ENCODE measurements at places on chromosomes 6 and 20. TPM values are rescaled to one million over a fixed set of nuclear protein-coding genes. Genes with fewer than 3 reads are reported as not detected.

- H3K27me3 ChIP-seq: no peaks in the 10 kb centered on the region
- H3K27ac ChIP-seq: no peak overlapping the region
- no peaks in the 10 kb centered on the region for H3K4me1 ChIP-seq
- H3K36me3 ChIP-seq: no peaks in the 10 kb centered on the region
Measured at GRCh38 chr20:51569815-51570738, 27.6 kb upstream of the NFATC2 start.

DNA sequence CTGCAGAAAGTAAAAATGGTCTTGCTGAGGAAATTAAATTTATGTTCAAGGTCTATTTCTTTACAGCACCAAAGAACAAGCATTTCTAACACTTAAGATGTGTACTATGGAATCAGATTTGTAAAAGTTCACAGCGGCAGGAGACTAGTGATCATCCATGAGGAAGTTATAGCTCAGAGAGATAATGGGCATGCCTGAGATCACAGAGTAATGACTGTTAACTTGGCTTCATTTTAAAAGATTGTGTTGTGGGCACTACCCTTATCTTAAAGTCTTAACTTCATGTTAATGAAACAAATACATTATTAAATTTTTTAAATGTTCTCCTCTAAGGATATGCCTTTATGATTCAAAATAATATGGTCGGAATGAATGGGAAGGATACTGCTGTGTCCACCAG, 168.6 kb downstream of the GMPR start:
- DNase-seq: no peak
- H3K4me3 ChIP-seq: no peak overlapping the region
- no peak overlapping the region for H3K27ac ChIP-seq
- no peaks in the 10 kb centered on the region for H3K36me3 ChIP-seq
- no peaks in the 10 kb centered on the region for H3K4me1 ChIP-seq

DNA sequence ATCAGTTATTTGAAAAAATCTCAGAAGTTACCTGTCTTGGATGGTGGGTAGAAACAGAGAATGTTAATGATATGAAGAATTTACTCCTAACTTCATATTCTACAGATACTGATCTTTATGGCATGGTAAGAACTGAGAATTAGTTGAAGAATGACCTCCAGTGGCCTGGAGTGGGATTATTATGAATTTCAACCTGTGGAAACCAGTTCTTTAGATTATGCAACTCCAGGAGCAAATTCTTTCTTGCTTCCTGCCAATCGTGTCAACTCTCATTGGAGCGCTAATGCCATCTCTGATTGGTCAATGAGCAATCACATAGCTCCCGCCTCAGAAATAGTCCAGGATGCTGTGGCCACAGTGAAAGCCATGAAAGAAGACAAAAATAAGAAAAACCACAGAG, 40.6 kb downstream of the LYRM2 start:
- no peaks in the 10 kb centered on the region for H3K4me1 ChIP-seq
- no peak for DNase-seq
- no peaks in the 10 kb centered on the region for H3K27me3 ChIP-seq
- no peak overlapping the region for H3K27ac ChIP-seq

- H3K36me3 ChIP-seq: no peaks in the 10 kb centered on the region
- no peak for DNase-seq
- H3K4me3 ChIP-seq: no peak overlapping the region
- no peaks in the 10 kb centered on the region for H3K4me1 ChIP-seq
- H3K27me3 ChIP-seq: no peaks in the 10 kb centered on the region
Measured at GRCh38 chr6:85431271-85431670, 18.6 kb upstream of the NT5E start.

GRCh38 chr6:131868836-131869235, 61.0 kb downstream of the ENPP1 start:
- H3K36me3 ChIP-seq: peaks cover 3% of the 10 kb centered on the region
- no peak overlapping the region for H3K4me3 ChIP-seq
- DNase-seq: no peak
- H3K4me1 ChIP-seq: no peaks in the 10 kb centered on the region

DNA sequence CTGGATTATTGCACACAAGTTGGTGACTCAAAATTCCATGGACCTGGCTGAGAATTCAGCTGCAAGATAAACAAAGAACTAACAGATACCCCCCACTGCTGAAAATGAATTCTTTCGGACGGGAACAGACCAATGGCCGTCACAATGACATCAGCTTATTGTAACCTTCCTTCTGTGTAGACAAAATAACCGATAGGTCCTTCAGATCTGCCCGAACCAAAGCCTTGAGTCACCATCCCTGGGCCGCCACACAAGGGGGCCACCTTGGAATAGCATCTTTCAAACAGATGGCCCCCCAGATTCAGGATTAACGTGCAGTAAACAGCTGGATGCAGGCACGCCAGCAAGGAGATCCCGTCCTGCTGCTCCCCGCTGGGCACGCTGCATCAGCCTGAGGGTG, 214.0 kb upstream of the EXOC2 start:
- peaks cover 3% of the 10 kb centered on the region for H3K4me1 ChIP-seq
- H3K36me3 ChIP-seq: no peaks in the 10 kb centered on the region
- H3K27me3 ChIP-seq: no peaks in the 10 kb centered on the region
- no peak overlapping the region for H3K27ac ChIP-seq
- no peak for DNase-seq
- H3K4me3 ChIP-seq: no peak overlapping the region

- no peaks in the 10 kb centered on the region for H3K36me3 ChIP-seq
- H3K27me3 ChIP-seq: no peaks in the 10 kb centered on the region
- H3K27ac ChIP-seq: no peak overlapping the region
Measured at GRCh38 chr6:98286620-98287019, 547.8 kb upstream of the POU3F2 start.

GRCh38 chr20:38892091-38892981, 33.9 kb upstream of the FAM83D start:
- H3K27ac ChIP-seq: no peak overlapping the region
- peaks cover 3% of the 10 kb centered on the region for H3K4me1 ChIP-seq
- H3K4me3 ChIP-seq: no peak overlapping the region
- H3K36me3 ChIP-seq: no peaks in the 10 kb centered on the region
- H3K27me3 ChIP-seq: no peaks in the 10 kb centered on the region
- no peak for DNase-seq

GRCh38 chr6:63290492-63291058, 29.2 kb downstream of the LGSN start:
- H3K4me1 ChIP-seq: no peaks in the 10 kb centered on the region
- no peaks in the 10 kb centered on the region for H3K36me3 ChIP-seq
- no peak overlapping the region for H3K27ac ChIP-seq
- no peak overlapping the region for H3K4me3 ChIP-seq
- no peaks in the 10 kb centered on the region for H3K27me3 ChIP-seq

DNA sequence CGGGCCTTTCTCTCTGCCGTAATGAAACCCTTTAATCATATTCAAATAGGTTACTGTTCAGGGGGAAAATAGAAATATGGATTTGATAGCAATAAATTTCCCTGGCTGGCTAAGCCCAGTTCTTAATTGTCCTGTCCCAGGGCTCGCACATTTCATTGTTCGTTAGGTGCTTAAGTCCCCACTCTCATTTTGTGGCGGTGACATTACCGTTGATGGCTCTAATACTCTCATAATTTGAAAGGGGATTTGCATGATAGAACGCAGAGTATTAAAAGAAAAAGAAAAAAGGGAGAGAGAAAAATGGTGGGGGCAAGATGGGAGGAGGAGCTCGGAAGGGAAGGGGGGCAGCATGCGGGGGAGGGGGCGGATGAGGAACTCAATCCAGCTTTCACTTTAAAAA, 79.1 kb upstream of the FOXP4 start:
- no peak overlapping the region for H3K4me3 ChIP-seq
- no peak for DNase-seq
- H3K27ac ChIP-seq: no peak overlapping the region
- H3K27me3 ChIP-seq: no peaks in the 10 kb centered on the region
- no peaks in the 10 kb centered on the region for H3K4me1 ChIP-seq

DNA sequence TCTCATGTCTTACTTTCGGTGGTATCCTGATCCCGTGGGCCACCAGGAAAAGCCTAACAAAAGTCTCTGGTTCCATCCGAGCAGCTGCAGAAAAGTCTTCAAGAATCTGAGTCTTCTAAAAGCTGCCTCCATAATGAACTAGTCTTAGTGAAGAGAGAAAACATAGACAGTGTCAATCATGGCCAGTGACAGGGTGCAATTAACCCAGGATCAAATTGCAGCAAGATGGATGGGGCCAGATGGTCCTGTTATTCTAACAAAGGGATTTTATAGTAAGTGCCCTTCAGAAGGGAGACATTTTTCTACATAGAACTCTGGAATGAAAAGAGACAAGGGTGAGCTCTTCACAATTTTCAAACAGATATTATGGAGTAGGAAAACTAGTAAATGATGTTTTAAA, 281.6 kb upstream of the ZFP64 start:
- no peaks in the 10 kb centered on the region for H3K27me3 ChIP-seq
- no peak for DNase-seq
- no peaks in the 10 kb centered on the region for H3K36me3 ChIP-seq
- peaks cover 3% of the 10 kb centered on the region for H3K4me1 ChIP-seq

GRCh38 chr6:63114610-63115211, 96.6 kb upstream of the FKBP1C start:
- H3K27me3 ChIP-seq: no peaks in the 10 kb centered on the region
- no peaks in the 10 kb centered on the region for H3K4me1 ChIP-seq
- H3K4me3 ChIP-seq: no peak overlapping the region
- no peak for DNase-seq

DNA sequence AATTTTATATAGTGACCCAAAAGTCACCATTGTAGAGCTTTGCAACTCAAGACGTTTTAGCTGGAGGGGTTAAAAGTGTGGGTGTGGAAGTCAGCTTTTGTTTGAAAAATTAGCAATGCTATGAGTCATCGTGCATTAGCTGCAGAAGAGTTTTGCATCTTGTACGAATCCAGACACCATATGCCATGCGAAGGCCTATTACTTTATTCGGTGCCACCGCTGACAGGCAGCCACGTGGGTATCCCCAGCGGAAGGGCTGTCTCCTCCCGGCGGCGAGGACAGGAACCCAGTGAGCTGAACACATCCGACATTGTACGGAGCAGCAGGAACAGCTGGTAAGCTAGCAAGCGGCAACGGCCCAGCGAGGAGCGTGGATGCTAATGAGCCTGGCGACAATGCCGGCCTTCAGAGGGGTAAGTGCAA, 84.4 kb downstream of the INSM1 start:
- no peak overlapping the region for H3K27ac ChIP-seq
- H3K4me3 ChIP-seq: no peak overlapping the region
- H3K36me3 ChIP-seq: no peaks in the 10 kb centered on the region

GRCh38 chr6:118252474-118252873, 295.6 kb upstream of the PLN start:
- H3K36me3 ChIP-seq: no peaks in the 10 kb centered on the region
- no peak for DNase-seq

GRCh38 chr6:64504503-64504902, 868.9 kb downstream of the PHF3 start:
- H3K27ac ChIP-seq: no peak overlapping the region
- H3K4me1 ChIP-seq: no peaks in the 10 kb centered on the region
- H3K27me3 ChIP-seq: no peaks in the 10 kb centered on the region
- H3K36me3 ChIP-seq: no peaks in the 10 kb centered on the region
- no peak for DNase-seq
- H3K4me3 ChIP-seq: no peak overlapping the region

DNA sequence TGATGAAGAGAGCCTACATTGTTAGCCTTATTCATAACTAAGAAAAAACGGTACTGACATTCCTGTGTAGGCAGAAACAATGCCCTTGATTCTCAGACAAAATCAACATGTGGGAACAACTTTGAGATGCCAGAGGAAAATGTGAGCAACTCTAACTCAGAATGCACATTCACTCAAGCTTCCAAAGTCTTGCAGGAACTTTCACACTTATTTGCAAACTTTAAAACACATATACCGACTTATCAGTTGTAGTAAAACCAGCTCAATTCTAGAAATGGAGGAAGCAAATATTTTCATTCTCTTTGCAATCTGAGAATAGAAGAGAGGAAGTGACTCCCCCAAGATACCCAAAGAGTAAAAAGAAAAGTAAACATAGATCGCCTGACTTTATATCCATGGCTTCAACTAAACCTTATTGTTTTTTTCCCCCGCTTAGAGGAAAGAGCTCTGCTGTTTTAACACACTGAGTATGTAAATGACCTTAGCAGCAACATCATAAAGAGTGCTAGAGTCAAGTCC, 117.6 kb downstream of the EPB41L2 start:
- DNase-seq: no peak
- no peaks in the 10 kb centered on the region for H3K36me3 ChIP-seq
- H3K4me1 ChIP-seq: no peaks in the 10 kb centered on the region

DNA sequence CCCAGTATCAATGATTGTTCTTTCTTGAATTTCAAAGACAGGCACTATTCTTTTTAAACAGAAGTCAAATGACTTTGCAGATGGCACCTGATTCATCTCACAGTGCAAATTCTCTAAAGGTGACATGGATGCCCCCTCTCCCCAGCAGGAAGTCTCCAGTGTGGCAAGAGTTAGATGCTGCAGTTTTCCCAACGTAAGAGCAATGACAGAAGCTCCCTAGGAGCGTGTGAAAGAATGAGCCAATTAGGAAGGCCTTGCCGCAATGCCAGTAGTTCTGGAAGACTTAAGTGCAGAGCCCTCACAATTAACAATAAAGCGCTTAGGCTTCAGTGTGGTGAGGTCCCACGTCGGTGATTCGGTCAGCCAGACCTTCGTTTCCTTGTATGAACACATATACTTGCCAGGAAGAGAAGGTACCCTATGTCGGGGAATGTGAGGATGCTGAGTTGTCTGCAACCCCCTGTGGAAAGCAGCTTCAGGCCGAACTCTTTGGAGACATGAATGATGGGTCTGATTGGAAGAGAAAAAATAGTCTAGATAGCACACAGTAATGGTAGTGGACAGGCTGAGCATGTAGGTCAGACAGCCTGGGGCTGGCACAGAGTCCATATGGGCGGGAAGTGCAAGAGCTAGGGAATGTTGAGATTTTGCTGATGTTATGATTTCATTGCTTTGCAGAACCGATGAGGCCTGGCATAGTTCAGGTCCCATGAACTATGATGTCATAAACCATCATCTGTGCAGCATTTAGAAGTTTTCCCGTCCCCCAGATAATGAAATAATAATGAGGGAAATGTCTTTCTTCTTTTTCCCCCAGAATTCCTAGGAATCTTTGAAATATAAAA, 132.6 kb downstream of the PHACTR1 start:
- no peaks in the 10 kb centered on the region for H3K27me3 ChIP-seq
- H3K36me3 ChIP-seq: no peaks in the 10 kb centered on the region
- no peaks in the 10 kb centered on the region for H3K4me1 ChIP-seq
- H3K4me3 ChIP-seq: no peak overlapping the region
- no peak for DNase-seq

The ZBTB46 gene
- 8.2 TPM for total RNA-seq

The TOX2 gene
- 0.33 TPM for total RNA-seq

The PRKN gene
- total RNA-seq: 3.9 TPM

The GPR63 gene
- total RNA-seq: 0.14 TPM

The METTL24 gene
- 2.0 TPM for total RNA-seq

The COMMD7 gene
- total RNA-seq: 9.1 TPM

All from liver (tissue), 10 donors.